Pancreas (tissue), 10 donors: ENCODE measurements at places on chromosomes 2 and 18. TPM values are rescaled to one million over a fixed set of nuclear protein-coding genes. Genes with fewer than 3 reads are reported as not detected.
A peak's percentile ranks its signal among the peaks of the same experiment; 100 is the strongest.

DNA sequence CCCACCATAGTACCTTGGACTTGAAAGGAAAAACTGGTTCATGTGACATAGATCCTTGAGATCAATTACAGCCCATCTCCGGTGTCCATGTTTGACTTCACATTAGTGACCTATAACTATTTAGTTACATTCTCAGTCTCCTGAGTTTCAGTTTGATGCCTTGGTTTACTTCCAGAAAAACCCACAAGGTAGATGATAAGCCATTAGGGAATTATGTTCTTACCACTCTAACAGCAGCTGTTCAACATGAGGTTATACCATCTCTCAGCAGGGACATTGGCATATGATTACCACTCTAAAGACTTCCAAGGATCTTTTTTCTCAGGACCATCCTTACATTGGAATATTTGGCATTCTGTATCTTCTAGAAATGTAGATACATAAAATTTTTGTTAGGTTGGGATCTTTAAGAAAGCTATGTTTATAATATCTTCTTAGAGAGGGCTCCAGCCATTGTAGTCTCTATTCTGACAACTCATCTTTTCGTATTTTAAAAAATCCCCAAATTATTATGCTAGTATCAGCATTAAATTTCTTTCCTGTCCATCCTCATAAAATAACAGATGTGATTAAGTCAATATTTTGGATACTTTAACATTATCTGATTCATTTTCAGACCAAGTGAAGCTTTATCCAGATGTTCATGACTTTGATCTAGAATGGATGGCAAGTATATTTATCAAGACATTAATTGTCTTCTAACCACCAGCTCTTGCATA, 258.9 kb downstream of the RDH14 start:
- no peak for DNase-seq

DNA sequence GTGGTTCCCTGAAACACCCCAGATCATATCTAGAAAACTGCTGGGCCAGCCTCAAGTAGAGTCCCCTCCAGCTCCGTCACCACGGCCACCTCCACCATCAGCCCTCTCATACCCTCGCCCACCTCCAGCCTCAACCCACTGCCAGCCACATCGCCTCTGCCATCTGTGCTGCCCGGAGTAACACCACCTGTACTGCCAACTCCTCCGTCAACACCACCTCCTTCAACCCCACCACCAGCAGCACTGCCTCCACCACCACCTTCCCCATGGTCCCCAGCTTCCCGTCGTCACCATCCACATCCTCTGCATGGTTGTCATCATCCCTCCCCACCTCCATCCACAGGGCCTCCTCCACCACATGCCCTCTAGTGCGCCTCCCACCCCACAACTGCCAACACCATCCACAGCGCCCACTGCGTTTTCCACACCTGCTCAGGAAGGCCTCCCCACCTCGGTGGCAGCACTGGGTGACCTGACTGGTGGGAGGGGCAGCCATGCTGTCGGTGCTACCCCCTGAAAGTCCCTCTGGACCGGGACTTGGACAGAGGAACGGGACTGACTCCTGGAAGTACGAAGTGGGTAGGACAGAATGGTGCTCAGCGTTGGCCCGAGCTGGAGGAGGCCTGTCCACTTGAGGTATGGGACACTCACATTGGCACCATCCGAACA, 1.6 kb downstream of the SNED1 start:
- DNase-seq = peak; percentile 51

DNA sequence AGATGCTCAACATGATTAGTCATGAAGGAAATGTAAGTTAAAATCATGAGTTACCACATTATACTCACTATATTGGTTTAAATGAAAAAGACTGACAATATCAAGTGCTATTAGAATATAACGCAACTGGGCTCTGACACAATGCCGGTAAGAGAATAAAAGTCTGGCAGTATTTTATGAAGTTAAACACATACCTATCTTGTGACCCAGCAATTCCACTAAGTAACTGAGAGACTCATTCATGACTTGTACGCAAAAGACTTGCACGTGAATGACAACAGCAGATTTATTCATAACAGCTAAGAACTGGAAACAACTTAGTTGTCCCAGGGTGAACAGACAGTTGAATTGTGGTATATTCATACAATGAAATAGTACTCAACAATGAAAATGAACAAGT, 342.1 kb downstream of the SLC4A3 start:
- DNase-seq = no peak

DNA sequence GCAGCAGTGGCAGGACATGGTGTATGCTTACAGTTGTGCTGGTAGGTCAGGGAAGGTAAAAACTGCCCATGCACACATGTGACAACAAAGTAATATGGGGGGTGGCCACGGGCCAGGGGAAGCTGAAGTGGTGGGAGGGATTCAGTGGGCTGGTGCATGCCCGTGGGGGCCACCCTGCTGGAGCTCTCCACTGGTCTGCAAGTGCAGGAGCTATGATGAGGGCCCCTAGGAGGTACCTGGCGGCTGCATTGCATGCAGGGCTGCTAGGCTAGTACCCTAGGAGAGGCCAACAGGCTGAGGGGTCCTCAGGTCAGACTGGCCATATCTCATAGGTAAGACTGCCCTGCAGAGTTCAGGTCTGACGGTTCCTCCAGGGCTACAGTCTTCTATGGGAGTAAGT, 265.9 kb downstream of the NUP35 start:
- no peak for DNase-seq

- no peak for DNase-seq
Observed at GRCh38 chr2:29035016-29035745, 39.1 kb downstream of the PCARE start.

- no peak for DNase-seq
Observed at GRCh38 chr2:29753671-29754444, 167.5 kb downstream of the ALK start.

- no peak for DNase-seq
Observed at GRCh38 chr2:111903930-111904439, 5.6 kb downstream of the MERTK start.

DNA sequence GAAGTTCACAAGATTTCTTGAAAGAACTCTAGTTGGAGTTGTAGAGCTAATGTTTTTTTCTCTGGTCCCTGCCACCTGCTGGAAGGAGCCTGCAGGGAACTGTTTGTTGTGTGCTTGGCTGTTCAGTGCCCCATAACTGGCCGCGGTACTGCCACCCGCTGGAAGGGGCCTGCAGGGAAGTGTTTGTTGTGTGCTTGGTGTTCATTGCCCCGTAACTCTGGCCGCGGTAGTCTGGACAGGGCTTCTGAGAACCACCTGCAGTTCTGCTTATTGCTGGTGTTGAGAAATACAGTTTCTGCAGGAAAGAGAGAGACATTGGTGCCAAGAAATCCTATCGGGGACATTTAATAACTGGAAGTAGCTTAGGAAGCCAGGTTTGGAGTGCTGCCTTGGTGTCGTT, 58.1 kb downstream of the AGAP1 start:
- peak; percentile 53 for DNase-seq

- DNase-seq = no peak
Observed at GRCh38 chr2:176534798-176535466, 265.7 kb downstream of the MTX2 start.

- DNase-seq = no peak
Observed at GRCh38 chr2:214630402-214631045, 179.0 kb downstream of the BARD1 start.

DNA sequence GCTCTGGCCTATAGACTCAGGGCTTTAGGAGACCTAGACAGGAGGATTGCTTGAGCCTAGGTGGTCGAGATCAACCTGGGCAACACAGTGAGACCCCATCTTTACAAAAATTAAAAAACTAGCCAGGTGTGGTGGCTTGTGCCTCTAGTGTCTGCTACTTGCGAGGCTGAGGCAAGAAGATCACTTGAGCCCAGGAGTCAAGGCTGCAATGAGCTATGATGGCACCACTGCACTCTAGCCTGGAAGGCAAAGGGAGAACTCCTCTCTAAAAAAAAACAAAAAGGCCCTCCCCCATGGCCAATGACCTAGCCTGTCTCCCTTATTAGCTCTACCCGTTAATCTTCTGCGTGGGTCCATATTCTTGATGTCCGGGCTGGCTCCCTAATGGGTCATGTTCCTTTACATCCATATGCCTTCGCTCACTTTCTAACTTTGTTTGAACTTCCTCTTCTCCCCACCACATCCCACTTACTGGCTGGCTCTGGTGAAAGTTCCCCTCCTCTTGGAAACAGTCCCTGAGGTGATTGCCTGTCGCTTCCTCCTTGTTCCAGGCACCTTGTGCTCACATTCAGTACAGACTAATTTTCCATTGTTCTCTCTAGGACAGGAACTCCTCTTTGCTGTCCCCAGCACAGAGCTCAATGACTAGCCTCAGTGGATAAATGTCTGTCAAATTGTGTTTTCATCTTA, 103.0 kb downstream of the AFF3 start:
- DNase-seq = no peak

The ADRA2B gene
- total RNA-seq = 0.19 TPM

The CCDC138 gene
- total RNA-seq = 1.3 TPM

The CNGA3 gene
- 0.09 TPM for total RNA-seq

The PLCL1 gene
- total RNA-seq = 1.5 TPM

The TSPYL6 gene
- not detected for total RNA-seq
